Stimulated activated CD8-positive, alpha-beta memory T cell treated with anti-CD3 and anti-CD28 coated beads, Interleukin-2, amount 100 ng/mL, for 1 hour (primary cell): ENCODE measurements at places on chromosomes 16 and 17.
A peak's percentile ranks its signal among the peaks of the same experiment; 100 is the strongest.

DNA sequence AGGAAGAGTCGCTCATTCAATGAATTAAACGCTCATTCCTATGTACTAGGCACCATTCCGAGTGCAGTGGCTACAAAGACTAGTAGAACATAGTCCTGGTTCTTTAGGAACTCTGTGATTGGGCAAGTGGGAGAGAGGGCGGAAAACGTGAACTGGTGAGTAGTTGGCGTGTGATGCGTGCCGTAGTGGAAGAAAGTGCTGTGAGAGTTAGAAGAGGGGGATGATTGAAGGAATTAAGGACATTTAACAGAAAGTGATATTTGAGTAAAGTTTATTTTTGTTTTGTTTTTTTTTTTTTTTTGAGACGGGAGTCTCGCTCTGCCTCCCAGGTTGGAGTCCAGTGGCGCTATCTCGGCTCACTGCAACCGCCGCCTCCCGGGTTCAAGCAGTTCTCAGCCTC is 7.9 kb upstream of the SLFN14 start:
- no peak for DNase-seq

GRCh38 chr17:32519228-32520103 is 32.7 kb downstream of the CDK5R1 start:
- peak; percentile 34 for DNase-seq

DNA sequence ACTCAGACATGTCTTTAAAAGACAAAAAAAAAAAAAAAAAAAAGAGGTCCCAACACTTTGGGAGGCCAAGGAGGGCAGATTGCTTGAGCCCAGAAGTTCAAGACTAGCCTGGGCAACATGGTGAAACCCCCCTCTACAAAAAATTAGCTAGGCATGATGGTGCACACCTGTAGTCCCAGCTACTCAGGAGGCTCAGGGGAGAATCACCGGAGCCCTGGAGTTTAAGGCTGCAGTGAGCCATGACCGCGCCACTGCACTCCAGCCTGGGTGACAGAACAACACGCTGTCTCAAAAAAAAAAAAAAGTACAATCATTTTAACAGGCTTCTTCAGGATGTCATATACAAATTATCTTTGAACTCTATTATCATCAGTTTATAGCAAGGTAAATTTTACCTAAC is 22.0 kb downstream of the C16orf87 start:
- DNase-seq, result no peak

DNA sequence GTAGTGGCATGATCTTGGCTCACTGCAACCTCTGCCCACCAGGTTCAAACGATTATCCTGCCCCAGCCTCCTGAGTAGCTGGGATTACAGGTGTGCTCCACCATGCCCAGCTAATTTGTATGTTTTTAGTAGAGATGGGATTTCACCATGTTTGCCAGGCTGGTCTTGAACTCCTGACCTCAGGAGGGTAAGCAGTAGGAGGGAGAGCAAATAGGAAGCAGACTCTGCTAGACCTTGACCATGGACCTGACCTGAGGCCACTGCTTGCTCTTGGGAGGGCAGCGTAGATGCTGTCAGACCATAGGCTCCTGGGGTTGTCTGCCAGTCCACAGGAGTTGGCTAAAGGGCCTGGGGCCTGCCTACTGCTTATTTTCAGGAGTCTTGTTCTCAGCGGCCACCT is 28.6 kb downstream of the AKAP1 start:
- no peak for DNase-seq

- no peak for DNase-seq
Measured at GRCh38 chr17:42334677-42335076, 46.4 kb downstream of the STAT5A start.
